Stimulated activated naive CD4-positive, alpha-beta T cell (primary cell): ENCODE measurements at places on chromosomes 4 and X.

- DNase-seq = no peak
Measured at GRCh38 chr4:106079616-106080015, 184.3 kb downstream of the NPNT start.

GRCh38 chr4:8705161-8706145, 112.9 kb downstream of the CPZ start:
- no peak for DNase-seq

DNA sequence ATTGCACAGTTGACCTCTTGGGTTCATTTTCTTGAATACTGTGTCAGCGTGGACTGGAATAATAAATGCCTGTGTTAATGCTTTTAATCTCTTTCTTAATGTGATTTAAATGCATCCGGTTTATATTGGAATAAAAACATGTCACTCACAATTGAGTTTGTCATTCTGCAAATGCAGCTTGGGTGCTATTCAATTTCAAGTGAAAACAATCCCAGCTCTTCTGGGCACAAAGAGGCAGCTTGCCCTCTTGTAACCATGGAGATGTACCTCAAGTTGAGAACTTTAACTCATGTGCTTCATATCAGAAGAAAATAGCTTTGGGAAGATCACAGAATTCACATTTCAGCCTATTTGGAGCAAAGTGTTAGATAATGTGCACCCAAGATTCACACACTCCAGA, 355.7 kb upstream of the GNPDA2 start:
- no peak for DNase-seq

DNA sequence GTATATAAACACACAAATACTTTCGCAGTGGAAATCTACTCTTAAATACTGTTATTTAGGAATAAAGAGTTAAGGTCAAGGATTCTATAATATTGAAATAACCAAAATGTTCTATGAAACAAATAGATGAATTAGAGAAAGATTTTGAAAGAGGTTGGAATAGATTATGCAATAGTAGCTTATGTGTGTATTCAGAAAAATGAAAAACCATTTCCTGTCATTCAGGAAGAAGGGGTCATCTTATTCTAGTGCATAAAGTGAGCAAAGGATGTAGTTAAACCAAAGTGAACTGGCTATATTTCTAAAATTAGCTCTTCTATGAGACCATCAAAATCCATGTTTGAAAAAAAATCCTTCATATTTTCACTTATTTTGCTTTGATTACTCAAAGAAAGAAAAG, 30.0 kb upstream of the MYOZ2 start:
- no peak for DNase-seq

- DNase-seq = no peak
Measured at GRCh38 chrX:36963852-36964251, 44.3 kb upstream of the FAM47C start.

DNA sequence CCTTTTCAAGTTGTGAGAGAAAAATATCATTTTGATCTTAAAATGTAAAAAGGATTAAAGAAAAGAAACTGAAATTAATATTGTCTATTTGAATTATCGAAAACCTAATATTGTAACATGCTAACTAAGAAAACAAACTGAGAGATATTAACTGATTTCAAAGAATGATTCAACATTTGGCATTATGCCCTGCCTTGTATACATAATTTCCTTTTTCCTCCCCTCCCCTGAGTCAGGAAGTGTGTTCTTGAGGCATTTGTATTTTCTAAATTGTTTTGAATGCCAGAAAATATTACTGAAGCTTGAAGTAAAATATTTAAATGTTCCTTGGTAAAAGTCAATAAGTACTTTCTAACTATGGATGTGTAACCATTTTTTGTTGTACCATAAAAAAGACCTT, 49.4 kb downstream of the RPS6KA3 start:
- DNase-seq = no peak

DNA sequence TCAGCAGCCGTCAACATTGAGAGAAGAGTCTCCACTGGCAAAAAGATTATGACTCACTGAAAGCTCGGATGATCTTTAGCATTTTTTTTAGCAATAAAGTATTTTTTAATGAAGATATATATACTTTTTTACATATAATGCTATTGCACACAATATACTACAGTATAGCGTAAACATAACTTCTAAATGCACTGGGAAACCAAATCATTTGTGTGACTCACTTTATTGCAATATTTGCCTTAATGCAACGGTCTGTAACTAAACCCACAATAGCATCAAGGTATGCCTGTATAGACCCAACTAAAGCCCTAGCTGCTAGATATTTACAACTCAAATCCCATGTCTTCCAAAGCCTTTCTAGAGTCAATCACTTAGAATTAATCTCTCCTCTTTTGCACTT, 52.3 kb upstream of the EDNRA start:
- DNase-seq = no peak

GRCh38 chr4:135429528-135429927, 1227.9 kb upstream of the PABPC4L start:
- no peak for DNase-seq

GRCh38 chr4:2281575-2282343, 19.9 kb upstream of the MXD4 start:
- peak; percentile 82 for DNase-seq

DNA sequence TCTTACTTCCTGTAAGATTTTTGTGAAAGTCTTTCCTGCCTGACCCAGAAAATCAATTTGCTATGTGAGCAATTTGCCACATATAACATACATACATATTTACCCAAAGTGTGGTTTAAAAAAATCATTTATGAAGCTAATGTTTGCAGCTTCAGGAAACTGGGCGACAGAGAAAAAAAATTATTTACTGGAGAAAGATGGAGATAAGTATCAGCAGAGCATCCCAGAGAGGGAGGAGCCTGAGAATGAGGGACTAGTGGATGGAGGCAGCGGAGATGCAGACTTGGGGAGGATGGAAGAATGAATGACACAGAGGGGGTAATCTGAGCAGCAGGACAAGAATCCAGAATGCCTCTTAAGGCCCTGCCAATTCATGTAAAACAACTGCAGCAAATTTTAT, 975 bp upstream of the GYPA start:
- DNase-seq = no peak

- DNase-seq = no peak
Measured at GRCh38 chr4:103118166-103118565, 18.5 kb upstream of the BDH2 start.

- no peak for DNase-seq
Measured at GRCh38 chr4:184237612-184238011, 19.9 kb upstream of the ENPP6 start.

GRCh38 chr4:108465886-108466500, 154.4 kb upstream of the RPL34 start:
- peak; percentile 16 for DNase-seq

GRCh38 chr4:90602726-90603125, 475.5 kb downstream of the CCSER1 start:
- no peak for DNase-seq

- DNase-seq = no peak
Measured at GRCh38 chrX:95029571-95029970, 1355.6 kb downstream of the FAM133A start.

DNA sequence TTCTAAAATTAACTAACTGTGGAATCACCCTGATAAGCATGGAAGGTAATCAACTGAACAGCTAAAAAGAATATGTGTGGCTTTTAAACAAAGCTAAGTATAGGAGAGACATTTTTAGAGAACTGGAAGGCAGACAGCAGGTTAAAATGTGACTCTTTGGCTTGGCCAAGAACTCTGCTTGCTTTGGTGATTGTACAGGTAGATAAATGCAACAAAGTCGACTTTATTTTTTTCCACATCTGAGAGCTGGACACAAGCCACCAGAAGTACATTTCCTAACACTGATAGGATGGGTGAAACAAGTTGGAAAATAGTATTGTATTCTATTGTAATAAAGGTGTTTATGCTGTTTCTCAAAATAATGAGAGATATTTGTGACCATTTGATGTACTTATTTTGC, 84.1 kb downstream of the RBMX2 start:
- DNase-seq = no peak
